Body of pancreas (tissue), 4 donors: ENCODE measurements at places on chromosomes 7 and 10. TPM values are rescaled to one million over a fixed set of nuclear protein-coding genes. Genes with fewer than 3 reads are reported as not detected.

- no peak for DNase-seq
- H3K27me3 ChIP-seq, result no peaks in the 10 kb centered on the region
- H3K36me3 ChIP-seq, result no peaks in the 10 kb centered on the region
- no peak overlapping the region for H3K27ac ChIP-seq
Measured at GRCh38 chr10:5896208-5897052, 6.4 kb downstream of the FBH1 start.

DNA sequence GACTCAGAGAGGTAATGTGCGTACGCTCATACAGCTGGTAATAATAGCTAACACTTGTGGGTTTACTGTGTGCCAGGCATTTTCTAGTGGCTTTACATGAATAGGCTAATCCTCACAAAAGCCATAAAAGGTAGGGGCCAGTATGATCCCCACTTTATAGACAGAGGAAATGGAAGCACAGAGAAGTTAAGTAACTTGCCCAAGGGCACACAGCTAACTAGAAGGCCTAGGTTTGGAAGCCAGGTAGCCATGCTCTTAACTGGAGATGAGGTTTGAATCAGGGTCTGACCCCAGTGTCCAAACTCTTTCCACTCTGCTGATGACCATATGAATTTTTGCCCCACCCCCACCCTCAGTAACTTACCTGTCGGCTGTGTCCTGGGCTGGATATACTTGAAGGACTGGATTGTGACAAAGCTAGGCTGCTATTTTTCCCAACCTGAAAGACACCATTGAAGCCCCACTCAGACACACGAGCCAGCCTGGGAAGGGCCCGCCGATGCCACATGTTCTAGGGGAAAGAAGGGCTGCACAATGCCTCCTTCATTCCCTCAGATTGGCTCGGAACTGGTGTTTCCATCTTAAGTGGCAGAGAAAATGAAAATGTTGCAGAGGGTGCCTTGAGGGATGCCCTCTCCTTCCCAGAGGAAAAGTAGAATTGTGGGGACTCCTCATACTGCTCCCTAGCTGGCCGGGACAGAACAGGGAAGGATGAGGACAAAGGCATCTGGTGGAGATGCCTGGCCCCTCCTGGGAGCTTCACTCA lies 29.1 kb upstream of the EFCAB10 start:
- no peak for DNase-seq
- H3K27me3 ChIP-seq, result no peaks in the 10 kb centered on the region
- H3K4me1 ChIP-seq, result no peaks in the 10 kb centered on the region
- H3K4me3 ChIP-seq, result no peak overlapping the region

AGK gene
- 12.7 TPM for total RNA-seq

TUBAL3 gene
- not detected for total RNA-seq

FFAR4 gene
- 0.78 TPM for total RNA-seq
